ENCODE measurements at places on chromosomes 12 and 14.

DNA sequence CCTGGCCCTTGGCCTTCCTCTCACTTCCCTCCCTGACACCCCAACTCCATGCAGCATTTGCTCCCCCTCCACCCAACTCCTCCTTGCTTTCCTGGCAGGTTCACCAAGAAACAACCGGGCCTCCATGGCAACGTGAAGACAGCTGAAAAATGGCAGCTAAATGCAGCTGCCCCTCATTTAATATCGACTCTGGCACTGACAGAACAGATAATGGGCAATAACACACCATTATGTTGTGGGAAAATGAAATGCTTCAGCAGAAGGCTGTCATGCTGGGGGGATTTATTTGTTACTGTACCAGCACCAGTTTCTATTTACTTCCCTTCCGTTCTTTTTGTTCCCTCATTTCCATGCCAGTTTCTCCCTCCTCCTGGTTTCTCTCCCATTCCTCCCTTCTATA is 440.8 kb downstream of the NRXN3 start:
- no peak for DNase-seq

GRCh38 chr12:22535478-22535877 is 8.9 kb downstream of the C2CD5 start:
- no peak for DNase-seq

- DNase-seq: peak; percentile 19
Observed at GRCh38 chr12:56947633-56948456, 9.6 kb downstream of the RDH16 start.

- no peak for DNase-seq
Observed at GRCh38 chr14:92004062-92004461, 35.8 kb downstream of the TRIP11 start.

All from activated CD8-positive, alpha-beta T cell treated with anti-CD3 and anti-CD28 coated beads for 36 hours (primary cell).